Activated naive CD4-positive, alpha-beta T cell treated with anti-CD3 and anti-CD28 coated beads, Interleukin-2, amount 50 U/mL, for 72 hours (primary cell): ENCODE measurements at places on chromosomes 7 and 10. TPM values are rescaled to one million over a fixed set of nuclear protein-coding genes. Genes with fewer than 3 reads are reported as not detected.

DNA sequence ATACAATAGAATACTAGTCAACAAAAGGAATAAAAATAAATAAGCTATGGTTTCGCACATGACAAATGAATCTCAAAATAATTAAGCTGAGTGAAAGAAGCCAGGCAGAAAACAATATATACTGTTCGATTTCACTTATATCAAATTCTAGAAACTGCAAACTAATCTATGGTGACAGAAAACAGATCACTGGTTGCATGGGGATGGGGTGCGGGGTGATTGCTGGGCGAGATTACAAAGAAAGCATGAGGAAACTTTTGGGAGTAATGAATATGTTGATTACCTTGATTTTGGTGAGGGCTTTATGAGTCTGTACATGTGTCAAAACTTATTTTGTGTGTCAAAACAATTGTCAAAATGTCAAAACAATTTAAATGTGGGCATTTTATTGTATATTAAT is 135.6 kb downstream of the GPR85 start:
- no peak for DNase-seq

GRCh38 chr7:132608523-132608922 is 32.3 kb upstream of the PLXNA4 start:
- DNase-seq: no peak

DNA sequence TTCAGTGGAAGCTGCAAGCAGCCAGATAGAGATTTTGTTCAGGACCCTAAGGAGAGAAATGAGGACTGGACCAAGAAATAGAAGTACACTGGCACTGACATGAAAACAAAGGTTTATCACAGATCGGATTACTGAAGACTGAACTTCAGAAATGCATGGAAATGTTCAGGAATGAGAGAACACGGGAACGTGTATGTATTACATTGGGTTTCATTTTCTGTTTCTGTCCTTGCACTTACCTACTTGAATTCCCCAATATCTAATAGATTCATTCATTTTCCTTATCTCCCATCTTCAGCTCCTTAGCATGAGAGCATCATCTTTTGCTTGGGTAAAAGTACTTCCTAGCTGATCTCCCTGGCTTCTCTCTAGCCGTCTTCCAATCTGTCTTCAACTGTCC is 114.5 kb downstream of the CACNB2 start:
- no peak for DNase-seq

- DNase-seq: no peak
These were observed 424.2 kb upstream of the CNTNAP2 start for GRCh38 chr7:145692237-145692950.

DNA sequence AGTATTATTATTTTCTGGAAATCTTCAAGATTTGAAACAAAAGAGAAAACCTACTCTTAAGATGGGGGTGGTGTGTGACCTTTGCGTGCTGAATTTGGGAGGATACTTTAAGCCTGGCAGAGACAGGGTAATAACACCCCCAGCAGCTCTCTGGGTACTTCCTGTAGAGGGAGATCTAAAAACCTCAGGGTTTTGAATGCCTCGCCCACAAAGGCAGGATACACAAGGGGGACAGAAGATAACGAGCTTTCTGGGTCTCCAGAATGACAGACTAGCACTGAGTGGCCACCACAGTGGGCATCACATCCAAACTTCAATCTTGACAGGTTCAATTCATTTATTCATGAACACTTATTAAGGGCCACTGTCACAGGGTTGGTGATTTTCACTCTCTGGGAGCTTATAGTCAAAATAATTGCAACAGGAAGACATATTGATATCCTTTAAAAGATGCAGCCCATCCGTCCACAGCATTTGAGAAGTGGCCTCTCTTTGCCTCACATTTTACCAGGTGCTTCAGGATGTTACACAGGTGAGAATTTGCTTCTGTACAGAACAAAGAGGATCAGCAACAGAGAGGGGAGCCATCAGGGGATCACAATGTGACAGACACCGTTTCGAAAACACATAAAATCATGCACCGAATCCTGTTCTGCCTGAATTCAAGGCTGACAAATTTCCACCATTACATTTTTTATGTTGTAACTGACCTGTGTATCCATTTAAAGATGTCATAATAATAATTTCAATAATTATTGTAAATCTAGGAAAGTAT is 14.3 kb downstream of the CPA1 start:
- no peak for DNase-seq

AGBL3 gene
- total RNA-seq: 2.3 TPM

DNA sequence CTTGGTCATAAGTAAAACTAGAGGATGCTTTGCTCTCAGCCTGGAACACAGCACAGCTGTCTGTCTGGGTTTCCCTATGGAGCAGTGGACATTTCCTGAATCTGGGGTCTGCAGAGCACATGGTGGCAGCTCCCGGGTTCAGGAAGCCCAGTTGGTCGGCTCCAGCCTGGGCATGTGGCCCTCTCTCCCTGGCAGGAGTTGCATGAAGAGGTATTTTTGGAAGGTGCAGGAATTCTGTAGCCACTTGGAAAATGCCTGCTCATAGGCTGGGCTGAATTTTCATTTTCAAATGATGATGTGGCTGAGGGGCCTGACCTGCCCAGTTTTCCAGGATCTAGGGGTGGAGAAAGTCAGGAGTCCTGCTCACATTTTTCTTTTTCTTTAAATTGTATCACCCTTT is 6.7 kb upstream of the TPST1 start:
- DNase-seq: no peak

- DNase-seq: no peak
These were observed at the start of gene EBF3 for GRCh38 chr10:129963641-129964501. Gene EBF3 (minus strand): TSS chr10:129964274. CDS start chr10:129963768, 506 bp downstream.

DNA sequence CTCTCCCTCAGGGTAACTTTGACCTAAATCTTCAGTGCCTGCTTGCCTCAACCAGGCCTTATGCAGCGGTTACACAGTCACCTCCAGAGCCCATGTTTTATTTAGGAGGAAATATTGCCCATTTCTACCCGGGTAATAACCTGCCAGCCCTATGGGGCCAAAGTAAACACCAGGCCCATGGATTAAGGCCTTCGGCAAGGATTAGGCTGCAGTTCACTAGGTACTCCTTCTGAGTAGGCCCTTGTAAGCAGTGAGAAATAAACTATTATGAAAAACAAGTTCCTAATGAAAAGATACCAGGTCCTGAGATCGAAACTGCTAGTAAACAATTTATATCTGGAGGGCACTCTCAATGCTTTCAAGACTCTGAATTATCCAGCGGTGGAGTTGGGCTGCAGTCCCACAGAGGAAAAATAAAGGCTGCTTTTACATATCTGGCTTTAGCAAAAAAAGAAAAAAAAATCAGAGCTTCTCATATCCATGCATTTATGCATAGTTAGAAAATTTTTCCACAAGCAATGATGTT is 3.7 kb upstream of the HOXA10 start:
- DNase-seq: no peak

GRCh38 chr7:105438847-105439173 is 50.1 kb upstream of the SRPK2 start:
- DNase-seq: no peak

MARVELD1 gene
- total RNA-seq: 0.57 TPM

GRCh38 chr7:26616235-26616634 is 248.2 kb downstream of the SKAP2 start:
- DNase-seq: no peak

- DNase-seq: no peak
These were observed 33.4 kb downstream of the XPNPEP1 start for GRCh38 chr10:109889867-109890266.

DNA sequence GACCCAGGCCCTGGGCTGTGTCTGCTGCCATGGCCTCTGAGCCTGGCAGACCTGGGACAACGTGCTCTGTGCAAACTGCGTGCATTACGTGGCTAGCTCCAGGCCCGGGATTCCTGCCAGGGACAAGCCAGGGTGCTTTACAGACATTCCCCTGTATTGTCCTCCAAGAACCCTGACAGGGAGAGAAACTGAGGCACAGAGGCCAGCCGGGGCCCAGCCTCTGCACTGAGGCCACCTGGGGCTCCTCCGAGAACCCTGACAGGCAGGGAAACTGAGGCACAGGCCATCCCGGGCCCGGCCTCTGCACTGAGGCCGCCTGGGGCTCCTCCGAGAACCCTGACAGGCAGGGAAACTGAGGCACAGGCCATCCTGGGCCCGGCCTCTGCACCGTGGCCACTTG is 64.9 kb downstream of the CFAP46 start:
- no peak for DNase-seq

- DNase-seq: no peak
These were observed 1.6 kb upstream of the CASD1 start for GRCh38 chr7:94507962-94508361.

GRCh38 chr10:71957546-71958275 is 6.5 kb upstream of the CHST3 start:
- DNase-seq: peak; percentile 6

DNA sequence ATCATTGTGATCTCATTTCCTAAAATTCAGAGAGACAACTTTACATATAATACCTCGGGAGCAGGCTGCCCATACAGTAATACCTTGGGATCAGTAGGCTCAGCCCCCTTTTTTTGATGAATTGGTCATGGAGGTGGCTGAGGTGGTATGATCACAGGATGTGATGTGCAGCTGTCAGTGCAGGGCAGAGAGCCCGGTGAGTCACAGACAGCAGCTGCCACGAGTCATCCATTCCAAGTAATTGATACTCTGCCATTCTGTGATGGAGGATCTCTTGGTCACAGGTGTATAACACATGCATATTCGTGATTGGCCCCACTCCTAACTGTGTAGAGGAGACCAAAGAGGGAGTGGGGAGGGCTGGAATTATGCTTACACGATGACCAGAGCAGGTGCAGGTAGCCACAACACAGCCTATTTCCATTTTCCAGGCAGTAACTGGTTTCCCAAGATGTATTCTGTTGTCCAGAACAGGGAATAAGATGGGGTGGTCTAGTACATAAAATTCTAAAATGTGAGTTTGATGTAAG is 14.1 kb downstream of the NRCAM start:
- DNase-seq: peak; percentile 29

PHKG1 gene
- total RNA-seq: 9.4 TPM

DNA sequence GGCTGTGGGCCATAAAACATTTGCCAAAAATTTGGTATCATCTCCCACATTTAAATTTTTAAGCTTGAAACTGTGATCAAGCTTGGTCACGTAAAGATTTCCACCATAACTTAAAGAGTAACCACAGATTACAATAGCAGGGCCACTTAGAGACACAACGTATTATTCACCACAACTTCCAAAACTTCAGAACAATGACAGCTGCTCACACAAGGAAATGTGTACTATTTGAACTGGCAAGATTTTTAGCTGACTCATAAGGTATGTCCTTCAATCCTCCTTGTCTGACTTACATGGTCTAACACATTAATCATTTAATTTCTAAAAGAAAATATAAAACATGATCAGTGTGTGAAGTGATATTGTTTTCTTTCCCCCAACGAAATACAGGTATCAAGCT is 234.5 kb downstream of the PARD3 start:
- DNase-seq: no peak

GRCh38 chr7:149799397-149800168 is 26.2 kb upstream of the ZNF467 start:
- DNase-seq: peak; percentile 70

DNA sequence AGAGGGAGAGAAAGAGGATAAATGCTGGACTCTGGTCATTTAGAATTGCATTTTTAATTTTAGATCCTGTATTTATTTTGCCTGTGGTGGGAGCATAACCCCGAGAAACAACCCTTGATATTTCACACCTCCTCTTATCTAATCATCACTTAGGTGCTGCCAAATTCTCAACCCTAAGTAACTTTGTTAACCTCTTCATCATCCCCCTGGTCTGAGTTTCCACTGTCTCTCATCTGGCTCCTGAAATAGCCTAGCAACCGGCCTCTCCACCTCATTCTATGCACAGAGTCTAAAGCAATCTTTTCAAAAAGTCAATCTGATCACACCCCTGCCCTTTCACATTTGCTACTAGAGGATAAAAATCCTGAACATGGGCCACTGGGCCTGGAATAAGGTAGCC is 118.5 kb upstream of the C1QL3 start:
- no peak for DNase-seq

- no peak for DNase-seq
These were observed 89.5 kb downstream of the ZNF92 start for GRCh38 chr7:65463184-65463583.
